Anterior cingulate cortex (tissue), 58 donors: ENCODE measurements at places on chromosomes 4 and X.

DNA sequence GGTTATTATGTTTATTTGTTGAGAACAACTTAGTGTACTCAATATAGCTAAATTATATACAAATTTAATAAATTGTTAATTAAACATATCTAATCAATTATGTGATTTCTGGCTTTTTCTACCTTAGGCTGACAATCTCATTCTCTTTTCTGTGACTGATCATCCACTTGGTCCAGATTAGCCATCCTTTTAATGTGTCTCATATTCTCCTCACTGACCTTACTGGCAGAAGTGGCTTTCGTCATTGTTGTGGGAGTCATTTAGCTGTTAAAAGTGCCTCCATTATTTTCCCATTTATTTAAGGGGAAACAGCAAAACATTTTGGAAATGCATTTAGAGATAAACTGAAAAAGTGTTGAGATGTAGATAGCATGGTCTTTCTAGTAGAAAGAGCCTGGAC is 172.2 kb downstream of the CCSER1 start:
- no peak for DNase-seq

GRCh38 chrX:105375816-105376215 is 155.3 kb upstream of the TEX13A start:
- no peak for DNase-seq

DNA sequence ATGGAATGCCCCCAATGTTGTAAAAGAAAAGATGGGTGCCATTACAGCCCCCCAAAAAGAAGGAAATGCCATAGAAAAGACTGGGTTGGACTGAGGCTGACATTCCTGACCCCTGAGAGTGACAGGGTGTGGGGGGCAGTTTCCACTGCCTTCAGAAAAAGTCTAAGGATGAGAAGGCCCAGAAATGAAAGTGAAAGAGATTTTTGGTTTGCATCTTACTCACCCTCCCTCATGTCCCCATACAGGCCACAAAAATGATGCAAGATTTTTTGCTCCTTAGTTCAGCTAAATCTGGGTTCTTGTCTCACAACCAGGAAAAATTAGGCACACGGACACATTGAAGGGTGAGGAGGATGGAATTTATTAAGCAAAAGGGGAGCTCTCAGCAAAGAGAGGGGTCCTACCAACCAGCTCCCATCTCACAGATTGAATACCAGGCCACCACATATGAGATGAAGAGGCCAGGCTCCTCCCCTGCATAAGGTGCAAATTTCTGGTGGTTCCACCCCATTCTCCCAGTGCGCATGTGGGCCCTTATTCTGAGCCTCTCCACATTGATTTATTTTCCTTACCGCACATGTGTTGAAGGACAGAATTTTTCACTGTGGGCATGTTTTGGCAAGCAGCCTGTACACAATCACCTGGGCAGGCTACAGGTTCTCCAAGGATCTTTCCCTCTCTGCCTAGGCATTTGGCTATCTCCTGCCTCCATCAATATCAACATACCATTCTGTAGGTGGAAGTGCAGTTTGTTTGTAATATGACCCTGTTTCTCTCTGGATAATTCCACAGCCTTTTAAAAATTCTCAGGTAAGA is 18.8 kb downstream of the PPP4R3C start:
- no peak for DNase-seq

DNA sequence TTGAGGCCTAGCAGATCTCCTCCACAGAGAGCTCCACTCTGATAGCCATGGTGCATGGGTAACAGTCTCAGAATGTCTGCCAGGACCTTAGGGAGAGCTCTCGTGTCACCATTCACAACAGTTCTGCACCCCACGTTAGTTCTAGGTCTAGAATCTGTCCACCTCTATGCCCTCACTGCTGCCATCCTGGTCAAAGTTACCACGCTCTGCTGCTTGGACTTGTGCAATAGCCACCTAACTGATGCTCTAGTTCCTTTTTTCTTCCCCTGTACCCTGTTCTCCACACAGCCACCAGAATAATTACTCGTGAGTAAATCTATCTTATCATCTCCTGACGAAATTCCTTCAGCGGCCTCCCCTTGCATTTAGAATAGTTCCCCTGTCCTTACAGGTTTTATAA is 268.8 kb upstream of the GATB start:
- DNase-seq = no peak

GRCh38 chr4:74133786-74134499 is 24.0 kb upstream of the MTHFD2L start:
- DNase-seq = no peak

DNA sequence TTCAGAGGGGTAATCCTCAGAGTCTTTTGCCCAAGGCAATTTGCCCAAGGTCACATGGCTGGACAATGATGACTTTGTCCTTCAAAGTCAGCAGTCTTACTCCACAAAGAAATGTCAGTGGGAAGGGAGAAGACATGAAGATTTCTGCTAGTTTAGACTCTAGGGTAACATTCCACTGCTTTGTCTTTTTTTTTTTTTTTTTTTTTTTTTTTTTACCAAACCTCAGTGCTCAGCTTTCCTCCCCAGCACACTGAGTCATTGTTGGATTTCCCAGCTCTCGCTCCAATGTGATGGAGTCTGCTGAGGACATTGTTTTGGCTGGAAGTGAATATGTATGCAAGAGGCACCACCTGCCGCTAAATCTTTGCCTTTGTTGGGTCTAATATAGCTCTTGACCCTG is 7.2 kb upstream of the C1QTNF7 start:
- no peak for DNase-seq

DNA sequence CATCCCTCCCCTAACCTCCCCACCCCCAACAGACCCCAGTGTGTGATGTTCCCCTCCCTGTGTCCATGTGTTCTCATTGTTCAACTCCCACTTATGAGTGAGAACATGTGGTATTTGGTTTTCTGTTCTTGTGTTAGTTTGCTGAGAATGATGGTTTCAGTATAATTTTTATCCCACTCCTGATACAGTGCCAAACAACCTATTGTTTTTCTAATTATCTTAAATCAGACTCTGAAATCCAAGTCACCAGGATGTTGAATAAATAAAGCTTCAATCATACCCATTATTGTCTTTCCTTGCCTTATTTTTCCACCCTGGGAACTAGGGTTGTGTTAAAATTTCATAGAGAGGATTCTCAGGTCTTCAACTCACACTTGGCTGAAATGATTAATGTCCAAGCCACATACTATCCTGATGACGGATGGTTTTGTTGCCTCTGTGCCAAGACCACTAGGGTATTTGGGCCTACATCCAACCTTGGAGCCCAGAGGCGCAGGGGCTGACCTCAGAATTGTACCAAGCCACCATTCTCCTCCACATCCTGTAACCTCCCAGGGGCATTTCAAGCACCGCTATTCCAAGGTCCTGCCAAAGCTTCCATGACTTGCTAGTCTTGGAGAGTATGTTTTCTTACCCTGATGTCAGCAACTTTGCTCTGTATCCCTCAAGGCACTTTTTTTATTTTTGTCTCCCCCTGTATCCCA is 332.4 kb downstream of the ARHGAP24 start:
- no peak for DNase-seq

GRCh38 chr4:52931243-52931642 is 69.1 kb downstream of the RASL11B start:
- DNase-seq = no peak

DNA sequence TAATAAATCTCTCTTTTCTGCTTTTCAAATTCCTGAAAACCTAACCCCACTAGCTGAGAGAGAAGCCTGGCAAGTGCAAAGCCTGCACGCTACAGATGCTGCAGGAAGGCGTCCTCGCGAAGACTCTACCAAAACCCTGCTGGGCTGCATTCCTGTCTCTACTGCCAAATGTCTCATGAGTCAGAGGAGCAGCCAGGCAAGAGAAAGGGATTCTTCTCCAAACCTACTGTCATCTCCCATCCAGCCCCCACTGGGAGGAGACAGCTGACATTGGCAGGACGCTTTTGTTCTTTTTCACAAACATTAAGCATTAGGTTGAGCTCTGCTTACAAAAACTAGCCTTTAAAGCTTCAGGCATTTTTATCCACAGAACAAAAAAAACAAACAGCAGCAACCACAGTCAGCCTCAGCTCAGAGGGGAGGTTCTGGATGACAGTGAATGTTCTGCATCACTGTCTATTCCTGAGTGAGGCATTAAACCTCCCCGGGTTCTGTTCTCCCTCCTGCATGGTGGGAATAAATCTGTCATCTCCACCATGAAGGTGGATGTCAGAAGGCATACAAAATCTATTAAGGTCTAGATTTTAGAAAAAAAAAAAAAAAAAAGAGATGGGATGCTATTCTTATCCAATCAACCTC is 18.0 kb downstream of the CRMP1 start:
- no peak for DNase-seq

DNA sequence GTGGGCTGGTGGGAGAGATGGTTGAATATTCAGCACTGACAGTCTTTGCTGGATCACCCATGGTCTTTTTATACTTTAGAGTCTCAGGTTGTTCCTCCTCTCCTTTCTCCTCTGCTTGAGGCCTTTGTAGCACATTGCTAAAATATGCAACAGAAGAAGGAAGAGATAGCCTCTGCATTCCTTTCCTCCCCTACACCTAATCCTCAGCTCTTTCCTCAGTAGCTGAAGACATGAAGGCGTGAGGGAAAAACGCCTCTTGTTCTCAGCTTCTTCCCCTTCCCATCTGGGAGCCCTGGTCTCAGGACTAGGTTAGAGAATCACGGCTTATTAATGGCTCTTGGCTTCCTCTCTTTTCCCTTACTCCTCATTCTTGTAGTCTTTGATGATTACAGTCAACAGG is 76.8 kb downstream of the RNF150 start:
- no peak for DNase-seq

- DNase-seq = no peak
Measured at GRCh38 chr4:101987623-101988243, 197.2 kb downstream of the BANK1 start.

DNA sequence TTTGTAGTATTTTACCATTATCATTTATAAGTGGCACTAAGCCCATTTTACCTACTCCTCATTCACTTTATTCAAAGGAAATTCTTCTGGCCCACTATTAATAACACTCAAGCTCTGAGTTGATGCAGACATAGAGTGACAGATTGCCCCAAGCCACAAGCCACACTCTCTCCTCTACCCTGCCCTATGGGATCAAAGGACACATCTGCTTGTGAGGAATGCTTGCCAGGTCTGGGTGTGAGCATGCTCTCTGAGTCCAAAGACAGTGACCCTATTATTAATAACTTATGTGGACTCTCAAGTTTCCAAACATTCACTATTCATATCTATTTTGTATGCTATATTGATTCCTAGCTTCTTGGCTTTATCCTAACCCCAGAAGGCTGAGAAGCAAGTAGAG is 18.5 kb downstream of the ETNPPL start:
- DNase-seq = no peak

DNA sequence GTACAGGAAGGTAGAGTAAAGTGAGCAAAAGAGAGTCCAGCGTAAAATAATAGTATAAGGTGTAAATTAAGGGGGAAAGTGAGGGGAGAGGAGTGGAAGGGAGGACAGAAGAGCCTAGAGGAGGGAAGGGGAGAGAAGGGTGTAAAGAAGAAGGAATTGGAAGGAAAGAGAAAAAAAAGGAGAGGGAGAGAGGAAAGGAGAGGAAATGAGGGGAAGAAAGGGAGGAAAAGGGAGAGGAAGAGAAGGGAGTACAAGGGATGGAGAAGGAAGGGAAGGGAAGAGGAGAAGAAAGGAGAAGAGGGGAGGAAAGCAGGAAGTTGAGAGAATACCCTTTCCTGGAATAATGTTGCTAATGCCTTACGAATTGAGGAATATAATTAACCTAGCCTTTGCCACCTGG is 3.3 kb upstream of the FAT4 start:
- DNase-seq = no peak

DNA sequence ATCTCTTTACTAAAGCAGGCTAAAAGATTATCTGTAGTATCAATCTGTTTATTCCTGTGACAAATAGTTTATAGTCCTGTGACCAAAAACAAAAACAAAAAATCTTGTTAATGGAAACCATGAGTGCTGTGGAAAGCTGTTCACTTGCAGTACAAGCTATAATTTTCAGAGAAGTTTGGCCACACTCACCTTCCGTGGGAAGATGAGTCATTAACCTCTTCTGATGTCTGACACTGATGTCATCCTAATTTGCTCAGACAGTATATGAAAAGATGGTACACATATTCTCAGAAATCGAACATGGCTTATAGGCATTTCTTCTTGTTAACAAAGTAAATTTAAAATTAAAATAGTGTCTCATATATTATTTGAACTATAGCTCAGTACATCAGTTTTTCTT is 19.9 kb upstream of the ENPP6 start:
- no peak for DNase-seq

DNA sequence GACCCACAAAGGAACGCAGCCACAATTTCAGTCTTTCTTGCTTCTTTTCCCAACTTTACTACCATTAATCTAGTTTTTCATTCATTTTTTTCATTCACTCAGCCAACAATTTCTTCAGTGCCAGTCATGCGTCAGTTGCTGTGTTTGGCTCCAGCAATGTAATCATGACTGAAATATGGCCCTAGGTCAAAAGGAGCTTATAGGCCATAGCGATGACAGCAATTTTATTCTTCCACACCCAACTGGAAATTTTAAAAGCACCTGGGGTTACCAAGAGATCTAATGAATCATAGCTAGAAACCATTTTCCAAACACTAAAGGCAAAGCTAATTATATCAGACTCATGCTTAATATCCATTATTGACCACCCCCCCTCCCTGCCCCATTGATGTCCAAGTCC is 29.8 kb upstream of the C1QTNF7 start:
- no peak for DNase-seq

- no peak for DNase-seq
Measured at GRCh38 chr4:155234206-155234605, 25.8 kb downstream of the NPY2R start.

DNA sequence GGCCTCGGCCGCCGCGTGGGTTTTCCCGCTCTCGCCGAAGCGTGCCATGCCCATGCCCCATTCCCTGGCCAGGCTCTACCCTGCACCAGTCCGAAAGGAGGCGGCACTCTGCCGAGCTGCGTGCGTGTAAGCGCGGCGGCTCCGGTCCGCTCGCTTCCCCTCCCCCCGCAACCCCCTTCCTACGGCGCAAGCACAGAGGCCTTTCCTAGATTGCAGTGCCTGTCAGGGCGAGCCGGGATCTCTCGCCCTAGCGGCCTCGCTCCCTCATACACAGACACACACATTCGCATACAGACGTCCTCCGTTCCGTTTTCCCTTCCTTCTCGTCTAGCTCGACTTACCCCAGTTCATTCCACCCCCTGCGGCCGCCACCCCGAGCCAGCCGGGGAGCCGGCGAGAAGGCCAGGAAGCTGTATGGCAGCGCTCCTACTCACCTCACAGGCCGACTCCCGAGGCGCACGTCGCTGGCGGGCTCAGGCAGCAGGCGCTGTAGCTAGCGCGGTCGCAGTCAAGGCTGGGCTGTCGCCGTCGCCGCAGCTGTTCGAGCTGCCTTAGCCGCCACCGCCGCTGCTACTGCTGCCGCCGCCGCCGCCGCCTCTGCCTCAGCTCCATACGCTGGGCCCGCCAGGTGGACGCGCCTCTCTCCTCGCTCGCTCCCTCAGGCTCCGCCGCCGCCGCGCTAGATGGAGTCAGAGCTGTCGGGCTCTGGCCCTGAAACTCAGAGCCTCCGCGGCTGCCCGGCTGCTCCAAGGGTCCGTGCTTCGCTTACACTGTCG is 615 bp downstream of the NEXMIF start:
- DNase-seq = peak; percentile 10

DNA sequence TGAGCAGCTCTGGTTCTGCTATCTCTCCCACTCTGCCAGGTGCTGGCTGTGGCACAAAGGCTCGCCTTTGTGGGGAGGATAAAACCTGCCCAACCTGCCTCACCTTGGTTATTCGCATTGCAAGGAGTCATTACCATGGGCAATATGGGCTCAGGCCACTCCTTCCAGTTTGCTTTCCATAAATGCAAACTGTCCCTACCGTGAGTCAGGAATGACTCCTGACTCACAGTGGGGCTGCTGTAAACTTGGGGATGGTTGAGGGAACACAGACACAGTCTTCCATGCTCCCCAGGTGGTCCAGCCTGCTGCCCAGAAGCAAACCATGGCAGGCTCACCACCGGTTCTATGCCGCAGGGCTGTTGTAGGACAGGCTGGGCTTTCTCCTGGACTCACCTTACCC is 36.1 kb downstream of the COQ2 start:
- DNase-seq = no peak
